ENCODE measurements at places on chromosomes 5 and 9.

DNA sequence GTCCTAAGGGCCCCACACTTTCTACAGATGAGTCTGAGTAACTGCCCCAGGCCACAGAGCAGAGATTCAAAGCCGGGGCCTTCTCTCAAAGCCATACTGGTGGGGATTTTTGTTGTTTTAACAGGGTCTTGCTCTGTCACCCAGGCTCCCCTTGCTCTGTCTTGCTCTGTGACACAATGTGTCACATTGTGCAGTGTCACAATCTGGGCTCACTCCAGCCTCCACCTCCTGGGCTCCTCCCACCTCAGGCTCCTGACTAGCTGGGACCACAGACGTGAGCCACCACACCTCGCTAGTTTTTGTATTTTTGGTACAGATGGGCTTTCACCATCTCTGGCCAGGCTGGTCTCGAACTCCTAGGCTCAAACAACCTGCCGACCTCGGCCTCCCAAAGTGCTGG is 8.6 kb downstream of the AGPAT2 start:
- DNase-seq, result no peak

GRCh38 chr5:180869587-180869986 is 8.5 kb upstream of the ZFP62 start:
- no peak for DNase-seq

DNA sequence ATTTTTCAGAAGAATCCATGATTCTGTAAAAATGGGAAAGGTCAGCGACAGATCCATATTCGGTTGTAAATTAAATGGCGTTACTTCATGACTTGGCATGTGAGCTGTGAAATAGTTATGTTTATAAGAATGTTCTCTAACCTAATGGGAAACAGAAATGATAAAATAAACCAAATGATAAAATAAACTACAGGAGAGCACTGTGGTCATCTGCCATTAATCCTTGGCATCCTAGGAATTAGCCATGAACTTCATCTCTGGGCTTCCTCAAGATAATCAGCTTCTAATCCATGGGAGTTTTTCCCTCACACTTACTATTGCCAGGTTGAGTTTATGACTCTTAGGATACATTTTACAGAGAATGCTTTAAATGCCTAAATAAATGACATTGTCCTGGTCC is 94.6 kb upstream of the SLC30A5 start:
- no peak for DNase-seq

- DNase-seq, result no peak
Observed at GRCh38 chr9:121508415-121508814, 8.8 kb upstream of the GGTA1 start.

DNA sequence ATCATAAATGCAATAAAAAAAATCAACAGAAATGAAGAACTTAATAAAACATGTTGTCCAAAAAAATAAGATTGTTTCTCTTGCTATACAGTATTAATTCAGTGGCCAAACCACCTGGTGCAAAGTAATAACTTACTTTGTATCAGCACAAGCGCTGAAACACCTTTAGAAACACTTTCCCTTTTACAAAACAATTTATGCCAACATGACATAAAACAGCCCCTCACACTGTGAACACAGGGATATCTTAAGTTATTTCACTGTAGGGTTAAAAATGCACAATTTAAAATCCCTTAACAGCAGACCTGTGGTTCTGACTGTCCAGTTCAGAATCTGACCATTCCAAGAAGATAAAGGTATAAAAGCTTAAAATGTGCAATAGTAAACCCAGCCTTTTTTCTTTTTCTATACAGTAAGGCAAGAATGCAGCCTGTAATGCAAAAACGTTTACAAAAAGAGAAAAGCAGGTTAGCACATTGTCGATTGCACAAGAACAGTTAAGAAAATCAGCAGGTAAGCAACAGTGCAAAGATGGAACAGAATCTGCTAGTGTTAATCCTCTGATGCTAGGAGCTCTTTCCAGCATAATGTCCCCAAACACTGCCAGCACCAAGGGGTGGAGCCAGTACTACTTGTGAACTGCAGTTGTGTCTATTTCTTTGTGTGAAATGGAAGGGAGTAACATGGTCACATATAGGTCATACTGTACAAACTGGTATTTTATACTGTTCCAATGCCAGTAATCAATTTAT is 21.6 kb downstream of the RAB14 start:
- DNase-seq, result no peak

- no peak for DNase-seq
Observed at GRCh38 chr9:69370430-69370829, 45.4 kb downstream of the ENTREP1 start.

GRCh38 chr5:55450050-55450765 is 84.6 kb downstream of the PLPP1 start:
- no peak for DNase-seq

DNA sequence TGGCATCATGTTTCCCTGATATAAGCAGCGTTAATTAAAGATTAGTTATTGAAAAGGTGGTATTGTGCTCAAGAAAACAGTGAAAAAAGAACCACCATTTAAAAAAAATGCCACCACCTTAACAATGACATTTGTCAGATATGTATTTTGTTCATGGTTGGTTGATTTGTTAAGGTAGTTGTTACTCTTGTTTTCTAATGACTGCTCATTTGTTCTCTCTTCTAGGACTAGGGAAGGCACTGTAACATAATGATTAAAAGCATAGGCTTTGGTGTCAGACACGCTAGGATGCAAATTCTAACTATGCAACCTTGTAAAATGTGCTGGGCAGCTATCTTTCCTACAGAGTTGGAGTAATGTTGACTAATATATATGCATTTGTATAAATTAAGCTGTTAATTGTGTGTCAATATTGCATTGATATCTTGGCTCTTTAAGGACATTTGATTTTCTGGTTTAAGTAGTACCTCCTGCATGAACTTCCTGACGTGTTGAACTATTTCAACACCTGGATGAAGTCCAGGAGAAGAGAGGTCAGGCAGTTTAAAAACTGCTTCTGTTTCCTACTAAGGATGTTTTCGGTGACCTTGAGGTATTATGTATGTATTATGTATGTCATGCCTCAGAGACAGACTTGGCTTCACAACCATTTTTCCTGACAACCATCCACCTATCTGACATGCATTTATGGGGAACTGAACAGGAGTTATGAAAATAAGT is 77.8 kb downstream of the MUSK start:
- no peak for DNase-seq

DNA sequence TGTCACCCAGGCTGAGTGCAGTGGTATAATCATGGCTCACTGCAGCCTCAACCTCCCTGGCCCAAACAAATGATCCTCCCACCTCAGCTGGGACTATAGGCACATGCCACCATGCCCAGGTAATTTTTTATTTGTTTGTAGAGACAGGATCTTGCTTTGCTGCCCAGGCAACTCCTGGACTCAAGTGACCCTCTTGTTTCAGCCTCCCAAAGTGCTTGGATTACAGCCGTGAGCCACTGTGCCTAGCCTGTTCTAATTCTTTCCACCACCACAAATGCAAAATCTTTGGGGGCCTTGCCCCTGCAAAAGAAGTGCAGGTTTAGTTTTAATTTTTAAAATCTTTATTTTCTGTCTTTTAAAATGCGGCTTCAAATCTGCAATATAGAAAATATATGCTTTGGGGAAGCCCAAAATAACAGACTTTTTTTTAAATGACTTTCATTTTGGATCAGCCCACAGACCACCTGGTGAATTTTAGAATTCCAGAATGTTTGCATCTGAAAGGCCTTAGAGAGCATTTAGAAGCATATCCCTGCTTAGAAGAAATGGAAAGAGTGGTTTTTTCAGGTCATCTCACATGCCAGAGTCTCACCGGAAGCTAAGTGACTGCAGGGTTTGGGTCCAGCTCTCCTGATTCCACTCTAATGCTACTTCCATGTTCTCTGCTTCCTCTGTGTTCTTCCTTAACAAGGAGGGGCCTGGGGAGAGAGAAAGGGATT is 111.4 kb upstream of the FER start:
- DNase-seq, result no peak

DNA sequence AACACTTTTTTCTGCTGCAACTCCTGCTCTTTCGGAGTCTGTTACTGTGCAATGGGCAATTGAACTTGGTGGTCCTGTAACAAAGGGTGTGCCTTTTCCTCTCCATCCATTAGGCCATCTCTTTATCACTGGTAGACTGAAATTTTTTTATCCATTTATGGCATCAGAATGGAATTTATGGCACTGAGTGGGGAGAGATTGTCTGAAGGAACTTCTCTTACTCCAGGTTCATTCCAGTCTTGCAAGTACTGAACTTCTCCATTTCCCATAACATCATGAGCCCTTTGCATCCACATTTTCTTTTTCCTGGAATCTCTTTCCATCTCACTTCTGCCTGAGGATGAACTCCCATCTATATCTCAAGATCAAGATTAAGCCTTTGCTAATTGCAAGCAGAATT is 10.0 kb downstream of the SLC46A2 start:
- DNase-seq, result no peak

DNA sequence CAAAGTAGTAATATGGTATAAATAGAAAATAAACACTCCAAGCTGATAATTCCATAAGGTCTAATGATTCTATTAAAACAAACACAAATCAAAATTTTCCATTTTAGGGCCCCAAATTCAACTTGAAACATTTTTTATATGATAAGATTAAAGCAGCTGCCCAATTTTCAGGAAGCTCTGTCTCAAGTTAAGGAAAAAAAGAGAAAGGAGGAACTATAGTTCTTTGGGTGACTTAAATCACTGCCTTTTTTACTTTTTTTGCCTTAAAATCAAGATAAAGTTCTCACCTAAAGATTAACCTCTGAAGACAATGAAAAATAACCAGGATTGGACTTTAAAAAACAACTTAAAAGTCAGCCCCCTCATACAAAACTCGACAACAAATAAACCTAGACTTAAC is 76.0 kb upstream of the IFNE start:
- DNase-seq, result no peak

GRCh38 chr9:134275375-134275774 is 50.9 kb upstream of the RXRA start:
- DNase-seq, result no peak

GRCh38 chr5:97124335-97124734 is 18.1 kb downstream of the LIX1 start:
- DNase-seq, result no peak

DNA sequence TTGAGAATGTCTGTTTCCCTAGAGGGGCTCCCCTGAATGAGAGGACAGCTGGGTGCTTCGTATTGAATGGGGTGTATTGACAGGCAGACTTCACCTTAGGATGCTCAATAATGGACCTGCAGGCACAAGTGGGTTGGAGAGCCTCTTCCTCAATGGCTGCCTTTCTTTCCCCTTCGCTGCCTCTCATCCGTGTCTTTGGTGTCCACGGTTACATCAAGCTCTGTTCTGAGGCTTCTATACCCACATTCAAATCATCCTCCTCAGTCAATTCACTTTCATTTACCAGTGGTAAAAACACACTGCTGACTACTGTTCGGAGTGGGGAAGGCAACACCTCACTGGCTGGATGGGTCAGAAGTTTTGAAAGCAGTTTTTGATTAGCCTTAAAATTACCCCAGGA is 20.6 kb downstream of the LIX1 start:
- DNase-seq, result no peak

GRCh38 chr9:111501005-111501562 is 16.9 kb upstream of the ECPAS start:
- no peak for DNase-seq

DNA sequence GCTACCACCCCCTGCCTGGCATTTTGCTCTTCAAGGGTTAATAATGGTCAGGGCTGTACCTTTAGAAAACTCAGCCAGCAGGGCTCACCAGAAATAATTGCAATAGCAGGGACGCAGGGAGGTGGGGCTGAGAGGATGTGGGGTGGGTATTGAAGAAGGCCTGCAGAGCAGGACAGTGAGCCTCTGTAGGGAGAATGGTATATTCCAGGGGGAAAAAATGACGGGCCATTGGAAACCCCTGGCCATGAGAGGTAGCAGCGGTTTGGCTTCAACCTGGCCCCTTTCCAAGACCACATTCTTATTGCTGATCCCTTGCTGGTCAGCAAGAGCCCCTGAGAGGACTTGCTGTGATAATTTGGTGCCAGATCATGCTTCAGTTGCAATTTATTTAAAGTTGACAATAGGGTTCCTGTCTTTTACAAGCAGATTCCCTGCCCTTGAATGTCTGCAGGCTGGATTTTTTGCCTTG is 36.7 kb upstream of the CTNNA1 start:
- DNase-seq, result no peak

GRCh38 chr5:170388818-170389549 is at the start of gene KCNMB1:
Gene KCNMB1 (minus strand): TSS chr5:170389367. CDS start chr5:170385447, 3,920 bp downstream.
- DNase-seq, result no peak

DNA sequence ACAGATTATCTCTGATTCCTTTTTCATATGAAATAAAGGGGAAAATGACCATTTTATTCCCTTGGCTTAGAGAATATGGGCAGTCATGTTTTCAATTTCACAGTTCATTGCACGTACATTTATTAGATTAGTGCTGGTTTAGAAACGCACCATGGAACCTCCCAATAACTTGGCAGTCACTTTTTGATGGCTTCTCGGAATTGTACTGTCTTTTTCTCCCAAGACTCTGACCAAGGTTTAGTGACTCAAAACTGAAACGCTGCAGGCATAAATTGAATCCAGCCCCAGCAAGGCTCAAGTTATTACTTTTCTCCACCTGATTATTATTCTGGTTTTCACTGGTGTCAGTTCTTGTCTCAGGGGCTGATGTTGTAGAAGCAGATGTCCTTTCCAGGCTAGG is 55.6 kb upstream of the EGFLAM start:
- no peak for DNase-seq

DNA sequence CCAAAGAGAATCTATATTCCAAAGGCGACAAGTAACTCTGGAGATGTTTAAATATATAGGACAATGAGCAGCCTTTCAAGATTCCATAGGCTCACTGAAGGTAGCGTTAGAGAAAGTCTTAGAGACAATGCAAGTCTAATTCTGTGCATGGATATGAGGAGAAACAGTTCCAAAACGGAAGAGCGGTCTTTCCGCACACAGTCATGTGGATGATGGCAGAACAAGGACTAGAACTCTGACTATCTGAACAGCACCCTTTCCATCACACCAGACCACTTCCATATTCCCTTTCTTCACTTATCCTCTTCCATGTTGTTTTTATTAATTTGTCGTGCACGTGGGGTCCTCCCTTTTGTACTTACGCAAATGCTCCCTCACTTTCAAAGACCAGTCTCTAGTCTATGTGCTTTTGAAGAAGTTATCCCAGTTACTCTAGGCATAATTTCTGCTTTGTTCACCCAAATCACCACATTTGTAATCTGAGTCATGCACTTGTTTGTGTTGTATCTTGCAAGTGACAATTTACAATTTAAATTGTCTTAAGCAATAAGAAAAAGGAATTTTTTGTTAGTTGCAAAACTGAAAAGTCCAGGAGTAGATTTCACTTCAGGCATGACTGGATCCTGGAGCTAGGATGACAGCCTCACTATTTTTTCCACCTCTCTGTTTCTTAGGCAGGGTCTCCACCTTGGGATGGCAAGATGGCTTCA is 116.0 kb upstream of the ADRA1B start:
- DNase-seq, result no peak

DNA sequence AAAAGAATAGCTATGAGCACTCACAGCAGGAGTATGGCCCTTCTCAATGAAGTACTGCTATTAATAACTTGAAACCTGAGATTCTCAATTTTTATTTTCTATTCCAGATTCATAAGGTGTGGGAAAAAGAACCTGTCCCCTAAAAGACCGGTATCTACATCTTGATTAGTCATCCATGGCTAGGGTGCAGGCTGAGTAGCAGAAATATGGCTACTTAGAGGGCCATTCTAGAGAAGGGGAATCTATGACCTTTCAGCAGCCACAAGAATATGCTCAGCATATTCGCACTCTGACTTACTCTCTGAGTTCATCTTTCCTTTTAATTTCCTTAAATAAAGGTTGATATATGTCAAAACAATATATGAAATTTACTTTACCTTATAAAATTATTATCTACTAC is 27.7 kb downstream of the WDR36 start:
- DNase-seq, result no peak

Data from AG09309 (cell line).